ENCODE measurements at places on chromosomes 16 and 17.

DNA sequence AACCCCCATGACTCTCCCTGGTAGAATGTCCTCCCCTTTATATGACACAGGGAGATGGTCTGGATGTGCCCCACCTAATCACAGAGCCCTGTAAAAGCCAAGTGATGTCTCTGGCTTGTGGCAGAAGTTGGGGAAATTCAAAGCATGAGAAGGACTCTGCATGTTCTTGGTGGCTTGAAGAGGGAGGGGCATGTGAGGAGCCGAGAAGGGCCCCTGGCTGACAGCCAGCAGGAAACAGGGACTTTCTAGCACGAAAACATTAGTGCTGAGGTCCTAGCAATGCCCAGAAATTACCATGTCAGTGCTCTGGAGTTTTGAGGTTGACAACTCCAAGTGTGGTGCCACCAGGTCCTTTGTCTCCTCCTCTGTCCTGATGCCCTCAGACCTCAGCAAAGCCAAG lies 75.9 kb downstream of the USP22 start:
- DNase-seq: no peak

DNA sequence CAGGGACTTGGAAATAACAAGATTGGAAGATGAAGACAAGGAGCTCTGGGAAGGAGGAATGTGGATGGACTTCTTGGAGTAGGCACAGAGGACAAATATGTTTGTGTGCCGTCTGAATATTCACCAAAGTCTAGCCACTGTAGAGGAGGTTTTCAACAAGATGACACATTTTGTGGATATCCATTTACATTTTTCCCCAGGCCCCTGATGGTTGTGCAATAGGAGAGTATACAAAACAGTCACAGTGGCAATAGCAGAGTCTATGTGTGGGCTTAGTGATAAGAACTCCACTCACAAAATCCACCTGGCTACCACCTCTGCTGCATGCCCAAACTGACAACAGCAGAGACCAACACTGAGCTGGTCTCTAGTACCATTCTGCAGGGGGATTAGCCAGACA lies 32.6 kb upstream of the RPL38 start:
- DNase-seq: no peak

DNA sequence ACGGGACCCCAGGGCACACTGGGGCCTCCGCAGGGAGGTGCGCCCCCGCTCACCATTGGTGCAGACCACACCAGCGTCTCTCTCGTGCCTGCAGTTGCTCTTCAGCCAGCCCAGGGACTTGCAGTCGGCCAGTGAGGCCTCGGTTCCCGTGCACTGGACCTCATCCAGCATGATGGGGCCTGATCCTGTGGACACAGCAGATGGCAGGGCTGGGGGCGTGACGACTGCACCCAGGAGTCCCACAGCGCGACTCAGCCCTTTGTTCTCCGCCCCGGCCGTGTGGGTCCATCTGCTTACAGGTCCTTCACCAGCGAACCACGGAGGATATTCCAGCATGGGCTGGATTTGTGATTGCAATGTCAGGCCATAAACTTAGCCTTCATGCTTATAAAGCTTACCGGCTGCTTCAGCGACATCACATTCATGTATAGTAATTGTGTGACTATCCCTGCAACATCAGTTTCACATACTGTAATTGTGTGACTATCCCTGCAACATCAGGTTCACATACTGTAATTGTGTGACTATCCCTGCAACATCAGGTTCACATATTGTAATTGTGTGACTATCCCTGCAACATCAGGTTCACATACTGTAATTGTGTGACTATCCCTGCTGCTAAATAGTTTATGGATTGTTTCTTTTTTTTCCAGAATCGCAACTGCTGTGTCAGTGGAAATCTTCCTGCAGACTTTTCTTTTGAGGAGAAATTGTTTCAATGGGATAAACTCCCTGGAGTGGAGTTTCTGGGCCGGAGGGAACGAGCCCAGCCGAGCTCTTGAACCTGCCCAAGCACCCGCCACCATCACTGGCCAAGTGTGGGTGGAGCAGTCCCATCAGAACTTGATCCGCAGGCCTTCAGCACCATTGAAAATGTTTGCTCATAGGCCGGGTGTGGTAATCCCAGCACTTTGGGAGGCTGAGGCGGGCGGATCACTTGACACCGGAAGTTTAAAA lies 4.8 kb downstream of the LGALS3BP start:
- no peak for DNase-seq

GRCh38 chr16:24944206-24944605 lies 71.0 kb downstream of the ARHGAP17 start:
- DNase-seq: no peak

DNA sequence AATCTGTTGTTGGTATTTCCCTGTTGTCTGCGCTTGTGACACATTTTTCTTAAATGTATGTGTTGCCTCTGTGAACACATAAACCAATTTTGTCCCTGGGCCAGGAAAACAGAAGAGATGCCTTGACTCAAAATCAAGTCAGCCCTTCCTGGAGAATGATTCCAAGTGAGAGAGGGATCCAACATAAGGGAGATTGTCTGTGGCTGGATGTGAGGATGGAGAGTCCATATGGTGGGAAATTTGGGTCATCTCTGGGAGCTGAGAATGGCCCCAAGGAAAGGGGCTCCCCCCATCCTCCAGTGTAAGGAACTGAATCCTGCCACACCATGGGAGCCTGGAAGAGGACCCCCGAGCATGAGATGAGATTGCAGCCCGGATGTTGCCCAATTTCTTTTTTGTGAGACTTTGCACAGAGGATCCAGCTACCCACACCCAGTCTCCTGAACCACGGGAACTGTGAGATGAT lies 13.5 kb downstream of the CRYM start:
- DNase-seq: no peak

GRCh38 chr16:4334724-4335495 lies 16.2 kb downstream of the PAM16 start:
- no peak for DNase-seq

DNA sequence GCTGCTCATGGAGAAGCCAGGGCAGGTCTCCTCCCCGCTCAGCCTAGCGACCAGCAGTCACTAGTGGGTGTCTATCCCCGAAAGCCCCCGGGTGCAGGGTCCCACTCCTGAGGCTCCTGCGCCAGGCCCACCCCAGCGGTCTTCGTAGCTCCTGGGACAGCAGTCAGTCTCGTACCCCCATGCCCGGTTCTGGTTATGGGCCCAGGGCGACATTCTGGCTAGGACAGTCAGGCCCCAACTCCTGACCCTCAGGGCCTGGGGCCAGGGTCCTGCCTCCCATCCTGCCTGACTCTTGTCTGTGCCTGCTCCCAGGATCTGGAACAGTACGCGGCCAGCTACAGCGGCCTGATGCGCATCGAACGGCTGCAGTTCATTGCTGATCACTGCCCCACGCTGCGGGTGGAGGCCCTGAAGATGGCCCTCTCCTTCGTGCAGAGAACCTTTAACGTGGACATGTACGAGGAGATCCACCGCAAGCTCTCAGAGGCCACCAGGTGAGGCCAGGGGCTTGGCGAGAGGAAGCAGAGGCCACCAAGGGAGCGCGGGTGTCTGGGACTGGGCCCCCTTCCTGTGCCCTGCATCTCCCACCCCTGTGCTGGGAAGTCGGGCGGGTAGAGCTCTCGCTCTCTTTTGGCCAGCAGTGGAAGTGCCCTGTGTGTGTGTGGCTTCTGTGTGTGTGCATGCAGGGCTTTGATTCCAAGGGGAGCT lies 2.0 kb downstream of the GPS1 start:
- DNase-seq: no peak

GRCh38 chr17:49798182-49798581 lies 9.7 kb downstream of the KAT7 start:
- no peak for DNase-seq

GRCh38 chr17:44193326-44194084 lies 6.2 kb downstream of the ATXN7L3 start:
- no peak for DNase-seq

Data from activated T-cell treated with anti-CD3 and anti-CD28 coated beads, Interleukin-2, amount 50 U/mL, for 48 hours (primary cell).